Vagina (tissue), 2 donors: ENCODE measurements at places on chromosomes 2 and 18.

- H3K27ac ChIP-seq, result no peak overlapping the region
- H3K27me3 ChIP-seq, result no peaks in the 10 kb centered on the region
Observed at GRCh38 chr2:161947836-161948235, 126.2 kb downstream of the DPP4 start.

GRCh38 chr18:72325307-72325706 is 218.8 kb downstream of the CBLN2 start:
- H3K4me3 ChIP-seq, result no peak overlapping the region
- no peaks in the 10 kb centered on the region for H3K4me1 ChIP-seq
- DNase-seq, result no peak
- H3K27ac ChIP-seq, result no peak overlapping the region
- no peaks in the 10 kb centered on the region for H3K27me3 ChIP-seq
- no peaks in the 10 kb centered on the region for H3K36me3 ChIP-seq

GRCh38 chr2:229270551-229271410 is at the start of gene PID1:
PID1 (minus strand) TSS chr2:229271287; CDS start chr2:229271043, 244 bp downstream.
- peak within 1 kb of the TSS; percentile 75 for H3K27ac ChIP-seq
- DNase-seq, result no peak
- H3K36me3 ChIP-seq, result no peaks in the 10 kb centered on the region
- H3K4me3 ChIP-seq, result peak within 1 kb of the TSS; percentile 94
- H3K4me1 ChIP-seq, result peaks cover 19% of the 10 kb centered on the region

DNA sequence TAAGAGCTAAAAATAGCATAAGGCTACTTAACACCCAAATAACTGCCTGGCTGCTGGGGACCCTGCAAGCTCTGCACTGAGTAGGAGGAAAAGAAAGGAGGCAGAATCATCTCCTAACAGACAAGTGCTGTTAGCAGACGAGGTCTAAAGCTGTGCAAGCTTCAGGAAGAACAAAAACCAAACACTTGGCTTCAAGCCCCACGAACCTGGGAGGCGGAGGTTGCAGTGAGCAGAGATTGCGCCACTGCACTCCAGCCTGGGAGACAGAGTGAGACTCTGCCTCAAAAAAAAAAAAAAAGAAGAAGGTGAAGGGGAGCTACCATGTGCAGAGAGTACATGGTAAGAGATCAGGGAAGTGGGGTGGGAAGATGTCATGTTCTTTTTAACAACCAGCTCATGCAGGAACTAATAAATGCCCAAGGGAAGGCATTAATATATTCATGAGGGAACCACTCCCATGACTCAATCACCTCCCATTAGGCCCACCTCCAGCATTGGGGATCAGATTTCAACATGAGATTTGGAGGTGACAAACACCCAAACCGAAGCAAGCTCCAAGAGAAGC is 28.8 kb upstream of the INO80C start:
- no peak overlapping the region for H3K4me3 ChIP-seq
- no peak overlapping the region for H3K27ac ChIP-seq
- peaks cover 17% of the 10 kb centered on the region for H3K4me1 ChIP-seq
- no peaks in the 10 kb centered on the region for H3K36me3 ChIP-seq

- H3K27me3 ChIP-seq, result no peaks in the 10 kb centered on the region
- peaks cover 22% of the 10 kb centered on the region for H3K4me1 ChIP-seq
- no peaks in the 10 kb centered on the region for H3K36me3 ChIP-seq
- H3K27ac ChIP-seq, result no peak overlapping the region
Observed at GRCh38 chr2:182863642-182864041, 2.8 kb downstream of the FRZB start.

GRCh38 chr2:179186126-179186525 is 78.5 kb downstream of the SESTD1 start:
- H3K36me3 ChIP-seq, result no peaks in the 10 kb centered on the region
- H3K4me1 ChIP-seq, result no peaks in the 10 kb centered on the region
- H3K27me3 ChIP-seq, result no peaks in the 10 kb centered on the region
- H3K27ac ChIP-seq, result no peak overlapping the region
- no peak overlapping the region for H3K4me3 ChIP-seq

DNA sequence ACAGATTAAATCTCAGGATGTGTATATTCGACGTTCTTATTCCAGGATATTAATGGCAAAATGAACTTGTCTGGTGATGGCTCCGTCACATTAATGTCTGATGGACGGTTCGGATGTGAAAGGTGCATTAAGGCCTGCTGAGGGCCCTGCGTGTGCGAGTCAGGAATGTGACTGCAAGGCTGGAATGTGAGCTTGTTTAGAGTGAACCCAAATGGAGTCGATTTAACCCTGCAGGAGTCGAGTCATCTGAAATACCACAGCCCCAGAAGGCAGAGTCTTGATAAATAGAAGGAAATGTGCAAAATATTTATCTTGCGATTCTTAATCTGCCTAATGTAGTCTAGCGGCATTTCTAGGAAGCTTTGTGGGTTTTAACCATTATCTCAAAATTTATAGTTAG is 44.3 kb downstream of the RDH14 start:
- H3K27me3 ChIP-seq, result no peaks in the 10 kb centered on the region
- no peak overlapping the region for H3K27ac ChIP-seq
- no peak overlapping the region for H3K4me3 ChIP-seq
- no peaks in the 10 kb centered on the region for H3K36me3 ChIP-seq
- DNase-seq, result no peak

GRCh38 chr18:48155856-48156255 is 225.4 kb upstream of the SMAD2 start:
- H3K36me3 ChIP-seq, result no peaks in the 10 kb centered on the region
- no peak overlapping the region for H3K4me3 ChIP-seq
- no peaks in the 10 kb centered on the region for H3K27me3 ChIP-seq
- DNase-seq, result no peak
- H3K27ac ChIP-seq, result no peak overlapping the region
- H3K4me1 ChIP-seq, result peaks cover 58% of the 10 kb centered on the region

DNA sequence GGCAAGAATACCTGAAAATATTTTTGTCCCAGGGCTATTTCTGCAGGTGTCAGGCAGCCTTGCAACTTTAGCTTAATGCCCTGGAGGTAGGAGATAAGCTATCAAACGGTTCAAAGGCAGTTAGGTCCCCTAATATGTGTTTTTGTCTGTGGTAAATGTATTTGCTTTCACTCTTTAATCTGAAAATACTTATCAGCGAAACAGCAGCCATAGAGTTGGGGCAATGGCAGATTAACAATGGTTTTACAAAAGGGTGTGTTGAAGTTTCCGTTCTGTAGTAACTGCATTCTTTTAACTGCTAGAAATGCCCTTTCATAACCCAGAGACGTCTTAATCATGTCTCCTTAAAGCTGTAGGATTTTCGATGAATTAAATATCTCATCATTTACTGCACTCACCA is 265.0 kb upstream of the TRIB2 start:
- H3K36me3 ChIP-seq, result no peaks in the 10 kb centered on the region
- H3K27ac ChIP-seq, result no peak overlapping the region
- no peak overlapping the region for H3K4me3 ChIP-seq

DNA sequence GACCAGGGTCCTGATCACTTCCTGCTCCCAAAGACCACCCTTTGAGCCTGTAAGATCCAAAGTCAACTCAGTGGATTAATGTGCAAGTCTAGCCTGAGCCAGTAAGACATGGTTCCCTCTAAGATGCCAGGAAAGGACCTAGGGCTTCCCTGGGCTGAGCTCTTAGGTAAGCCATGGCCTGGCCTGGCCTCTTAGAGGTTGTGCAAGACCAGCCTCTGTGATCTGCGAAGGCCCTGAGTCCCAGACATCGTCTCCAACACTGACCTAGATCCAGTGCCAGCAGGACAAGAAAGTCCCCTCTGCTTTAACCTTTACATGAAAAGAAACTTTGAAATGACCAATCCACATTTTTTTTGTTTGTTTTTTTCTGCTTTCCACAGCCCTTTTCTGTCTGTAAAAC is 73.6 kb upstream of the CYP1B1 start:
- DNase-seq, result no peak
- no peaks in the 10 kb centered on the region for H3K36me3 ChIP-seq
- H3K27ac ChIP-seq, result no peak overlapping the region
- peaks cover 21% of the 10 kb centered on the region for H3K4me1 ChIP-seq
- no peak overlapping the region for H3K4me3 ChIP-seq
